NCI-H82 (cell line): ENCODE measurements at places on chromosomes 2 and 18.

DNA sequence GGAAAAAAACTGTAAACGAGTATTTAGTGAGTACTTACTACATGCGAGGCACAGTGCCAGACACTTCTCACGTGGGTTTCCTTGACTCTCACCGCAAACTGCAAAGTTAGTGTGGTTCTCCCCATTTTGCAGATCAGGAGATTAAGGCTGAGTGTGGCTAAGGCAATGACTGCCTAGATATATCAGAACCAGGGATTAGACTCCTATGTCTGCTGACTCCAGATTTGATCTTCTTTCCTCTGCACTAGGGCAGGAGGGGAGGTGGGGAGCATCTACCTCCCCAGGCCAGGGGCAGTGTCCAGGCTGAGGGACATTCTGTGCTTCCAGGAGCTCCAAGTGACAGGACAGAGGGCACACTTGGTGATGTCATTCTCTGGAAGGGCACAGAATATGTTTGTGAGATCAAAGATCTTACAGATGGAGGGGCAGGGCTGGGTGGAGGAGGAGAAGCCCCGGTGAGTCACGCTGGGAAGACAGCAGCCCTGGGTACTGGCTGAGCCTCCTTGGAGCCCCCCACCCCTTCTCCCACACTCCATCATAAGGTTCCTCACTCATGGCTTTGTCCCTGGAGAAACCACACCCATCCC, 92.4 kb downstream of the RHOB start:
- DNase-seq: no peak

GRCh38 chr2:42089340-42089925, 41.6 kb downstream of the PKDCC start:
- peak; percentile 81 for DNase-seq

GRCh38 chr2:143558665-143559064, 429.4 kb downstream of the ARHGAP15 start:
- no peak for DNase-seq

- no peak for DNase-seq
Measured at GRCh38 chr18:60445341-60445740, 72.8 kb upstream of the MC4R start.

DNA sequence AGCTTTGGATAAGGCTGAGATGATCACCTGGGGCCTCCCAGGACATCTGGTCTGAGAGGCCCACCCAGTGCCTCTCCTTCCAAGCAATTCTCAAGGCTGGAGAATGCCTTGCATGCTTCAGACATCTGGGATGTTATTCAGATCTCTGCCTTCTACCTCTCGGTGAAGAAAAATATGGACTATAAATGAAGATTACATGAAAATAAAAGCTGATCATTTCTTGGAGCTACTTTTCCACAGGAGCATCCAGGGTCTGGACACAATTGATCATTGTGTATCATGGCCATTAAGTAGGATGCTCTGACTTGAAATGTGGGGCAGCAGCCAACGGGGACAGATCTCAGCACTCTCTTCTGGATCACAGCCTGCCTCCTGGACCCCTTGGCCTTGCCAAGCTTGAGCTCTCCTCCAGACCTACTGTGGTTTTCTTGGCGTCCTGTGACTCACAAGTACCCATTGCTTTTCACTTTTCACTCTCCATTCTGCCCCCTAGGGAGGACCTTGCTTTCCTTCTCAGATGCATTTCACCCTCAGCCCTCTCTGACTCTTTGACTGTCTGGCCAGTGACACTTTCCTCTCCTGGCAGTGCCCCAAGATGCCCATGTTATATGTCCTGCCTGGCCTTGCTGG, 203.1 kb downstream of the INSIG2 start:
- no peak for DNase-seq

GRCh38 chr18:57497372-57498294, 62.5 kb downstream of the ONECUT2 start:
- peak; percentile 3 for DNase-seq

DNA sequence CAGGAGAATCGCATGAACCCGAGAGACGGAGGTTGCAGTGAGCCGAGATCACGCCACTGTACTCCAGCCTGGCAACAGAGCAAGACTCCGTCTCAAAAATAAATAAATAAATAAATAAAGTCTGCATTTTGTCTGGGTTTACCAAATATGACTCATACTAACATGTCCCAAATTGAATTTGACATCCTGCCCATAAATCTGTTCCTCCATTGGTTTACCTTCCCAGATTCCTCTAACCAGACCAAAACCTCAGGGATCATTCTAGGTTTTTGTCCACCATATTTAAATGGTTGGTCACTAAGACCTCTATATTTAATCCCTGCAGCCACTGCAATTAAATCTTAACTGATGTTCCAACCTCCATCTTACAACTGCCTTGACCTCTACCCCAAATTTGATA, 150.9 kb downstream of the ATAD2B start:
- DNase-seq: no peak

- DNase-seq: peak; percentile 31
Measured at GRCh38 chr2:16325016-16325975, 340.3 kb downstream of the CYRIA start.
